KG1 (cell line): ENCODE measurements at places on chromosomes 1 and 21.

- no peak for DNase-seq
Observed at GRCh38 chr1:151565502-151566189, 25.5 kb downstream of the TUFT1 start.

- DNase-seq, result peak; percentile 81
Observed at GRCh38 chr1:47437447-47438164, at the start of gene FOXD2. TSS of gene FOXD2 (plus strand) at chr1:47438044. CDS start at chr1:47438136, 92 bp downstream.

GRCh38 chr21:41365377-41366107 lies 3.7 kb downstream of the MX2 start:
- DNase-seq, result no peak

GRCh38 chr1:36944883-36945282 lies 89.4 kb downstream of the GRIK3 start:
- no peak for DNase-seq

GRCh38 chr21:42991992-42992740 lies 17.8 kb downstream of the PKNOX1 start:
- no peak for DNase-seq

DNA sequence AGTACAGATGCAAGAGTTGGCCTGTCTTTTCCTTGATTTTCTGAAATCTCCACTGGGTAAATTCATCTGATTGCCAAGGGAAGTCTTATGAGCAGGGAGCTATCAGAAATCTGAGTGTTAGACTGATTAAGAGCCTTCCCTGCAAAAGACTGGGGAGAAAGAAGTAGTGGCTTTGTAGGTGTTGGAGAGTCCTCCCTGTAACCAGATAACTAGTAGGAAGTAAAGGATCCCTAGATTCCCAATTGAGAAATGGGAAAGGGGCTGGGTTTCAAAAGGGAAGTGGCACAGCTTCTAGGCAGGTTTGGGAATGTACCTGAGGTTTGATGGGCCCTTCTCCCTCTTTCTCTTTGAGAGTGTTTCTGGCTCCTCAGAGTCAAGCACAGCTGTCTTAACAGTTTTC lies 2.1 kb downstream of the TLCD4 start:
- no peak for DNase-seq

- no peak for DNase-seq
Observed at GRCh38 chr1:101741910-101742309, 254.8 kb downstream of the OLFM3 start.

DNA sequence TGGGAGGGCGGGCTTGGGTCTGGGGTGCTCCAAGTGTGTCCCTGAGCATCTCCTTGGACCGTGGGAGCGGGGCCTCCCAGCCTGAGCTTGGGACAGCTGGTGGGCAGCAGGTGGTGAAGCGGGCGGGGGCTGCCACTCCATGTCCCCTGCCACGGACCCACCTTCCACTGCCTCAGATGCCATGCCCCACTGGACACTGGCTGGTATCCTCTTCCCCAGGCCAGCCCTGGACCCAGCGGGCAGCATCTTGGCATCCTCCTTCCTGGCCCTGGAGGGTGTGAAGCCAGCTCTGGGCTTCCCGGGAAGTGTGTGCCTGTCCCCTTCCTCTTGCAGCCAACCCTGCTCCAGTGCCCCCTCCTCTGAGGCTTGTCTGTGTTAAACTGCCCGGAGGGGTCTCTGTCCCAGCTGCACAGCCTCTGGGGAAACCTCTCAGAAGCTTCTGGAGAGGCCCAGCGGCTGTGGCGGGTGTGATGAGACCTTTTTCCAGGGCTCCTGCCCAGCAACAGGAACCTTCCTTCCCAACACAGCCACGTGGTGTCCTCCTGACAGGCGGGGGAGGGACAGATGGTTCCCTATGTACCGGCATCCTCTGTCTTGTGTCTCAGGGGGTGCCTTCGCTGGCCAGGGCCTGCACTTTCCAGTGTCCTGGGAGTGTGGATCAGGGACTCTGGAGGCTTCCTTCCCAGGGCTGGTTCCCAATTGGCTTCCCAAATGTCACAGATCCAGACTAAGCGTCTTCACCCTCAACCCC lies 81.6 kb upstream of the DISP3 start:
- no peak for DNase-seq

DNA sequence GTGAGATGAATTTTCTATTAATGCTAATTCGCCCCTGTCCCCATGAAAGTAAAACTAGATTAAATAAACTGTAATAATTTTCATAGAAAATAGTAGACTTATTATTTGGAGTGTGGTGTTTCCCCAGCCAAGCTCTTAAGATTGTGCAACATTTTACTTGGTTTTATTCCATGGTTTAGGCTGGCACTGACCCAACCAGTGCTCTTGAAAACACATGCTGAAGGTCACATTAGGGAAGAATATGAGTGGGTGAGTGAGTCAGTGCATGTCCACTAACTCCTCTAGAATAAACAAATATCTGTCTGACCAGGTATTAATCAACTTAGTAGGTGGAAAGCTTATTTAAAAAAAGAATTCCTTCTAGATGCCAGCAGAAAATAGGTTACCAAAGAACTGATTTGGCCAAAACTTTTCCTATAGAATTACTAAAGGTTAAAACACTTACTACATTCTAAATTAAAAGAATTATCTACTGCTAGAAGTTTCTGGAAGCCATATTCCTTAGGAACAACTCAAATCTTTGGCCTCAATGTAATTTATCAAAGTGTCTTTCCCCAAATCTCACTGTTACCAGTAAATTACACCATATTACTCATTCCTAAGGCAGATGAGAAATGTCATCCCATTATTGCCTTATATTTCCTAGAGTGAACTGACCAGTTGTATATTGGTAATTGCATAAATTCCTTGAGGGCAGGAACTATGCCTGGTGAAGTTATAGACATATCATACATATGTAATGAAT lies 89.7 kb upstream of the RGS1 start:
- DNase-seq, result no peak

DNA sequence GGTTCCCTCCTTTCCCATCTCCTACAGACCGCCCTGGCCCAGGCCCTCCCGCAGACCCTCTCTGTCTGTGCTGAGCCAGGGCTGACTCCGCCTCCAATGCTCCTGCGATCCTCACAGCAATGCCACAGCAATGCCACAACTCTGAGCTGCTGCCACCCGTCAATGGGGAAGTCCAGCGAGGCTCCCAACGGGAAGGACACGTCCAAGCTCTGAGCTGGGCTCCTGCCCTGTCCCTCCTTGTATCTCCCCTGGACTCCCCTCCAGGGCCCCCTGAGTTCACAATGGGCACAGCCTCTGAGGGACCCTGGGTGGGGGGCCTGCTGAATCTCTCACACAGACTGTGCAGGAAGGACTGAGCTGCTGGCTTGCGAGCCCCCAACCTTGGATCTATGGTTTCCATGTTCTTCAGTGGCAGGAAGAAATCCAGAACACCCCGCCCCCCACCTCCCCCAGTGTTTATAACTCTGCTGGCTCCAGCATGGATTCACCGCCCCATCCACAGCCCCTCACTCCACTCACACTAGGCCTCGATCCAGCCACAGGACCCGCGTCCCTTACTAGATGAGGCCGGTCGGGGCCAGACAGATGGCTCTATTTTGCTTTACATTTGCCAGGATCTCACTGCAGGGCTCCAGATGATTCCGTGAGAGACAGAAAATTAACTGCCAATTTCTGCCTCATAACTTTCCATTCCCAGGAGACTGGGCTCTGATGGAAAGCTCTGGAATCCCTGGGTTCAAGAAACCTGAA lies 338.0 kb downstream of the MATN1 start:
- DNase-seq, result no peak

GRCh38 chr21:38505654-38506523 lies 7.6 kb upstream of the ERG start:
- DNase-seq, result peak; percentile 71
